ENCODE measurements at places on chromosomes 6 and 20. TPM values are rescaled to one million over a fixed set of nuclear protein-coding genes. Genes with fewer than 3 reads are reported as not detected.

The HSD17B8 gene
- 17.3 TPM for total RNA-seq

The OXT gene
- not detected for total RNA-seq

The NQO2 gene
- 14.7 TPM for total RNA-seq

The SLC4A11 gene
- total RNA-seq = not detected

GRCh38 chr20:46269372-46269771, 38.9 kb downstream of the CDH22 start:
- H3K27ac ChIP-seq = no peak overlapping the region
- H3K4me3 ChIP-seq = no peak overlapping the region
- peaks cover 68% of the 10 kb centered on the region for H3K27me3 ChIP-seq
- no peaks in the 10 kb centered on the region for H3K4me1 ChIP-seq

GRCh38 chr6:83273596-83273995, 80.4 kb downstream of the RWDD2A start:
- no peak overlapping the region for H3K4me3 ChIP-seq
- DNase-seq = no peak
- no peaks in the 10 kb centered on the region for H3K4me1 ChIP-seq
- no peaks in the 10 kb centered on the region for H3K36me3 ChIP-seq

DNA sequence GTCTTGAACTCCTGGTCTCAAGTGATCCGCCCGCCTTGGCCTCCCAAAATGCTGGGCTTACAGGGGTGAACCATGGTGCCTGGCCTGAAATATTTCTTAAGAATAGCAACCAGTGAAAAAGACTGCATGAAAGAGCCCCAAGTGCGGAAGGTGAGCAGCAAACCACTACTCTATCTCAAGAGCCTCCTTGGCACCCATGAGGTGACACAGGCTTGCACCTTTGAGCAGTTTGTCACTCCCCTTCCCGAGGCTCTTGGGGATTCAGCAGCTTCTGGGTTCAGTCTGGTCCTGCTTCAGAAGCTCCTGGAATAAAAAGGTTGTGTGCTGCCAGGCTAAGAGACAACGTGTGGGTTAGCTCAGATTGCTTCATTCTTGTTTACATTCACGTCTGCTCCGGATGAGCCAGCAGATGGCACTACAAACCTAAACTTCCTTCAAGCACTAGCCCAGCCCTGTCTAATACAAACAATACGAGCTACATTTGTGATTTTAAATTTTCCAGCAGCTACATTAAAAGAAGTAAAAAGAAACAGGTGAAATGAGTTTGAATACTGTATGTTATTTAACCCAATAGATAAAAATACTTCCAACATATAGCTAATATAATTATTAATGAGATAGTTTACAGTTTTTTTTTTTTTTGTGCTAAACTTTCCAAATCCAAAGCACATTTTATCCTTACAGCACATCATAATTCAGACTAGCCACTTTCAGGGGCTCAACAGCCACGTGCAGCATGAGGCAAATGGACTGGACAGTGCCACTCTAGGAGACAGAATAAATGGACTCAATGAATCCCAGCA, 46.2 kb downstream of the GJA10 start:
- no peaks in the 10 kb centered on the region for H3K36me3 ChIP-seq
- no peaks in the 10 kb centered on the region for H3K4me1 ChIP-seq
- H3K27ac ChIP-seq = no peak overlapping the region
- no peaks in the 10 kb centered on the region for H3K27me3 ChIP-seq

GRCh38 chr6:92292067-92292466, 1127.3 kb downstream of the EPHA7 start:
- H3K4me1 ChIP-seq = no peaks in the 10 kb centered on the region
- H3K27me3 ChIP-seq = no peaks in the 10 kb centered on the region
- no peak for DNase-seq

DNA sequence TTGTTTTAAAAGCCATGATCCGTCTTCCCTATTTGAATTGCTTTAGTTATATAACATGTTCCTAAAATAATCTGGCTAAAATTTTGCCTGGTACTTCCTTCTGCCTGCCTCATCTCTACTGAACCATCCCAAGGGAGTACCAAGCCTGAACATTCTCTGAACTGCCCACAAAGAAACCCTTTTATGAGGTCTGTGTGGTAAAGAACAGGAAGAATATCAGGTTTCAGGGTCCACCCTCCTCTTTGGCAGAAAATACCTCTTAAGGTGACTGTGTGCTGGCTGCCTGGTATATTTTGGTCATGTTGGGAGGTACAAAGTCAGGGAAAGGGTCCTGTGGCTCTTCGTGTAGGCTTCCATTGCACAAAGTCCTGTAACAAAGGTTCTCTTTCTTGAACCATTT, 574.1 kb upstream of the CHD6 start:
- H3K4me3 ChIP-seq = no peak overlapping the region
- no peak overlapping the region for H3K27ac ChIP-seq
- H3K4me1 ChIP-seq = no peaks in the 10 kb centered on the region

DNA sequence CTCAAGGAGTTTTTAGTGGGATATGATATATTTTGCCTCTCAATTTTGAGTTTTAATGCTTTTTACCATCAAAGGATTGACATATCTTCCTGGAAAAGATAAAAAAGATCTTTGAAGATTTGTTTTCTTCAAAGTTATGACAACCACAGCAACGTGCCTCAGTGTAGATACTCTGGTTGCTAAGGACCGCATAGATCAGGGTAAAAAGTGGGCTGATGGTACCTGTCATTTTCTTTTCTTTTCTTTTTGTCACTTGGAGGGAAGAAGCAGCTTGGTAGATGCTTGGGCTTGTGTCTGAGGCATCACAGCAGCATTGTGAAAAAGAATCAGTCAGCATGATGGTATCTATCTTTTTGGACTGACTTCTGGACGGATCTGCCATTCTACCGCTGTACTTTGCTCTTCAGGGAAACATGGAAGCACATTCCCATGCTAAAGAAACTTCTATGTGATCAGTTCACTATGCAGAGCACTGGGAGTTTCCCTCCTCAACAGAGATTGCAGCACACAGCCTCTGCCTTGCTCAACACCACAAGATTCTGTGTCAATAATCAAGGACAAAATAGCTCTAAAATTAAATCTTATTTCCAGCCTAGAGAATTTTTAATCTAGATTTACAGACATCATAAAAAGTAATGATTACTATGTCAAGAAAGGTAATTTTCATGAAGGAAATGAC, 54.8 kb upstream of the SGK1 start:
- H3K36me3 ChIP-seq = no peaks in the 10 kb centered on the region
- DNase-seq = peak; percentile 70
- H3K27me3 ChIP-seq = no peaks in the 10 kb centered on the region
- no peak overlapping the region for H3K4me3 ChIP-seq

GRCh38 chr6:110625883-110626282, 149.5 kb upstream of the SLC22A16 start:
- H3K27me3 ChIP-seq = no peaks in the 10 kb centered on the region
- H3K36me3 ChIP-seq = no peaks in the 10 kb centered on the region
- no peak for DNase-seq
- no peak overlapping the region for H3K27ac ChIP-seq
- no peaks in the 10 kb centered on the region for H3K4me1 ChIP-seq
